ENCODE measurements at places on chromosomes 7 and 10.

DNA sequence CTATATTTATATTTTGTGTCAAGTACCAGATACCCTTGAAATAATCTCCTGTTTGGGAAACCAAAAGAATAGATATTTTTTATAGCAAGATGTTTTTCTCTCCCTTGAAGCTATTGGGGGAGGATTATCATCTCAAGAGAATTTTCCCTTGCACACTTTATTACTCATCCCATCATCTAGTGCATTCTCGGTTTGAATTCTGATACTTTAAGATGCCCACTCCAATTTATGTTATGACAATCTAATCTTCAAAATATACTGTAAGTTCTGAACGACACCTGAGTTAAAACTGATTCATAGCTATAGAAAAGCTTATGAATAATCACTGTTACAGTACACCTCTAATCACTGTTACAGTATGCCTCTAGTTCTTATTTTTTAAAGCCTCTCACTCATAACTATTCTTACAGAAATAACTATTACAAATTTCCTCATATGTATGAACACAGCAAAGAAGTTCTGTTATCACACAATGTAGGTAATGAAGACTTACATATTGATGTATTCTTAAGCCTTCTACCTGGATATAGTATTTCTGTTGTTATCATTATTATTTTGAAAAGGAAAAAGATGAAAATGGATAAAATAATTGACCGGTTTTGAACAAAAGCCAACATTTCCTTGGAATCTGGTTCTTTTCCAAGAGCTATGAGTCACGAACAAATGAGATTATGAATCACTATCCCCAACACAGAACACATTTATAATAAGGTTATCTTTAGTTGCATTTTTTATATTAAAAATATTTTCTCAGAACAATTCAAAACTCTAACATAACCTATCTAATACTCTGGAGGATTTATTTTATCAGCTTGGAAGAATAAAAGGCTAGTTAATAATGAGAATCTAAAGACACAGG, 72.3 kb upstream of the FAM13C start:
- no peak for DNase-seq

GRCh38 chr10:108753326-108753725, 1170.0 kb downstream of the XPNPEP1 start:
- DNase-seq = no peak

DNA sequence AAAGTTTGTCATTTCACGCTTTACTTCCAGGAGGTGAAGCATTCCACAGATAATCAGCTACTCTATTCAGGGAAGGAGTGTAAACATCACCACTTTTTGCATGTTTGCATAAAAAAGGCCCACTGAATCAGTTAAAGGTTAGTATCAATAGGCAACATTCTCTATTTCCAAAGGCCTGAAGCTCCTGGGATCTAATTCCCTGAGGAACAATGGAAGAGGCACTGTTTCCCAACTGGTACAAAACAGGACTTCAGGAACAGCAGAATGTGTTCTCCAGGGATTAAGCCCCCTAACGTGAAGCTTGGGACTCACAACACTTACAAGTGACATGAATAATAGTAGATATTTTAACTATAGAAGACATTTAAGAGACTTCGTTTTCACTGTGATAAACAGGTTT, 6.1 kb downstream of the LRRN3 start:
- no peak for DNase-seq

DNA sequence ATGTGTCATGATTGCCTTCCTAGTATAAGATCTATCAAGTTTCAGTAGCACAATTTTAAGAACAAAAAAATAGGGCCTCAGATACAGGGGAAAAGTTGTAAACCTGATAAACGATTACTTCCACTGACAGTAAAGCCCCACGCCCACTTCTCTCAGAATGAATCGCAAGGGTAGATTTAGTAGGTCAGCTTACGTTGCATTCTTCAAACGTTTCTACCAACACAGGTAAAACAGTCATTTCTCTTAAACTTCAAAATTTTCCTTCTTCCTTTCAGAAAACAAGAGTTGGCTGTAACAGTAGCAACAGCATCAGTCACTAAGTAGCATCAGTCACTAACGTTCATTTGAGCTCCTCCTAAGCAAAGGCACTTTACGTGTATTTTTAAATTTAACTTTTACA, 221.5 kb downstream of the ADAM12 start:
- DNase-seq = no peak

GRCh38 chr10:71719042-71719441, 536 bp downstream of the C10orf105 start:
- DNase-seq = no peak

DNA sequence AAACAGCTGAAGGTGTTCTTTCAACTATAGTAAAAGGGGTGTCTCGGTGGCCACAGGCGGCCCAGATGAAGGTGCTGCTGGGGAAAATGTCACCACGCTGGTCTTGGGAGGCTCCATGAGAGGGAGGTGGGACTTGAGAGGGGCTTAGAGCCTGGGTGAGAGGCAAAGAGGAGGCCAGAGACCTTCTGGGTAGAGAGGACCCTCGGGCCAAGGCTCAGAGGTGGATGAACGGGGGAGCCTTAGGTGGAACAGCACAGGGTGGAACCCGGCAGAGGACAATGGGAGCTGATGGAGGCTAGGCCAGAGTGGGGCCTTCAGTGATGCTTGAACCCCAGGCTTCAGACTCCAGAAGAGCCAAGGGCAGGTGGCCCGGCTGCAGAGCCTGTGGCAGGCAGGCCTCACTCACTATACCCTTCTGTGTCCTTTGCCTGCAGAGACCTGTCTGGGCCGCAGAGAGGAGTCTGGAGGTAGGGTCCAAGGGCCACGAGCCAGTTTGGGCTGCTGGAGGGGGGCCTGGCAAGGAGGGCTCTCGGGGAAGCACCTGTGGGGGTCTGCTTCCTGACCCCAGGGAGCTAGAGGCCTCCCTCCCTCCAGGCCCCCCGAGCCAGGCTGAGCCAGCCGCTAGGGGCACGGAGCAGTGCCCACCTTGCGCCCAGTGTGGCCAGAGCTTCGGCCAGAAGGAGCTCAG, 32.1 kb downstream of the ZNF783 start:
- no peak for DNase-seq

- no peak for DNase-seq
Measured at GRCh38 chr10:131546086-131546810, 234.7 kb upstream of the TCERG1L start.

GRCh38 chr7:20596653-20597052, 18.8 kb upstream of the ABCB5 start:
- DNase-seq = no peak

DNA sequence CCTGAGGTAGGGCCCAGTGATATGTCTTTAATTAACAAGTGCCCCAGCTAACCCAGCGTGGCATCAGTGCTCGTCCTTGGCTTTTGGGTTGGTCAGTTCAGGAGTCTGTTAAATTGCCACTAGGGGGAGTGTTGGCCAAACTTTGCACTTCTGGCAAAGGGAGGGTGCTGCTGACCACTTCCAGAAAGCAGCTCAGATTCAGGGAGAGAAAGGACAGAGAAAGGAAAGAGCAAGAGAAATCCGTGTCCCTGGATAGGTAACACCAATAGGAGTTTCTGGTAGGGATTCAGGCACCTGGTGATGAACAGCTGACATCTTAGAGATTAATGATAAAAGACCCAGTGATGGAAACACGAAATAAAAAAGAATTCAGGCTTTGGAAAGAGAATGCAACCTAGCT, 243.1 kb upstream of the AOAH start:
- DNase-seq = no peak

- DNase-seq = no peak
Measured at GRCh38 chr10:43192884-43193283, 54.6 kb downstream of the CSGALNACT2 start.

GRCh38 chr10:123021517-123021916, 12.7 kb downstream of the ACADSB start:
- DNase-seq = no peak

GRCh38 chr7:25031007-25031406, 51.0 kb upstream of the OSBPL3 start:
- no peak for DNase-seq
